ENCODE measurements at places on chromosomes 3 and 15. TPM values are rescaled to one million over a fixed set of nuclear protein-coding genes. Genes with fewer than 3 reads are reported as not detected.

The HCN4 gene
- total RNA-seq: not detected

The SUCLG2 gene
- 131 TPM for total RNA-seq

The LRRC31 gene
- not detected for total RNA-seq

The FOXL2 gene
- total RNA-seq: 0.11 TPM

The BTLA gene
- not detected for total RNA-seq

The ALG1L2 gene
- total RNA-seq: 0.91 TPM

The XCR1 gene
- total RNA-seq: not detected

The RTP1 gene
- total RNA-seq: not detected

The SLC22A14 gene
- total RNA-seq: 0.32 TPM

The ASB14 gene
- 0.11 TPM for total RNA-seq

The HOMER2 gene
- total RNA-seq: 6.8 TPM

The BCHE gene
- not detected for total RNA-seq

The TRAIP gene
- 2.1 TPM for total RNA-seq

The ANKRD34C gene
- total RNA-seq: not detected

The TMA7 gene
- total RNA-seq: 200 TPM

The HHATL gene
- not detected for total RNA-seq

The LRRC49 gene
- total RNA-seq: 20.3 TPM

The HTR3E gene
- total RNA-seq: not detected

The DPPA2 gene
- not detected for total RNA-seq

The GRM2 gene
- under 0.01 TPM for total RNA-seq

The FOXB1 gene
- not detected for total RNA-seq

The GABRR3 gene
- not detected for total RNA-seq

The GOLGA8N gene
- total RNA-seq: 5.7 TPM

The GOLGA8R gene
- total RNA-seq: 4.1 TPM

The C2CD4A gene
- total RNA-seq: 0.26 TPM

The CHAC1 gene
- 9.8 TPM for total RNA-seq

The CFAP20DC gene
- total RNA-seq: 4.2 TPM

Data from articular chondrocyte of knee joint (primary cell).